Stimulated activated CD4-positive, alpha-beta T cell treated with anti-CD3 and anti-CD28 coated beads, TNF-alpha, amount 100 ng/mL, for 1 hour (primary cell): ENCODE measurements at places on chromosomes 12 and 14.

DNA sequence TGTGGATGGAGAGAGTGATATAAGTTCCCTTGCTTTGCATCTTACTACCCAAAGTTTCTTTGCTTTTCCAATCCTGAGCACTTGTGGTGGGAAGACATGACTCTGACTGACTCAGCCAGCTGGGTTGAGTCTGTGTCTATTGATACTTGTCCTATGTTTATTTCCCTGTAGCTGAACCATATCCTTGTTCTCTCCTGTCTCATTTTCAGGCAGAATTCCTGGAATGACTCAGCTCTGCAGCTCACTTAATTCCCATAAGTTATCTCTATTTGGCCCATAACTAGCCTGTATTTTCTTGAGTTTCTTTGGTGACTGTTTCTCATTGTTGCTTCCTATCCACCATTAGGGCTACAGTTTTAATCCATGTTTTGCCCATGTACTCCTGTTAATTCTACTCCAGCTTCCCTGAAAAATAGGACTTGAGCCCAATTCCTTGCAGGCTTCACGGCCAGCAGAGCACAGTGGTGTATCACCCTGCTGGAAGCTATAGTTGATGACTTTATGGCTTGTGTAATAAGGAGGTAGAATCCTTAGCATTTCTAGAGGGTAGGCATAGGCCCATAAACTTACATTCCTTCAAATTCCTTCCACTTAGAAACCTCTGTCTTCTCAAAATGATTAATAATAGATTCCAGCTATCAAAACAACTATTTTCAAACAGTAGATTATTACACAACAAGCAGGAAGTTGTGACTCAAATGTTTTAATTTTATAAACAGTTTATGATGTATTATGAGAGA, 183.1 kb downstream of the TMTC3 start:
- DNase-seq: no peak

DNA sequence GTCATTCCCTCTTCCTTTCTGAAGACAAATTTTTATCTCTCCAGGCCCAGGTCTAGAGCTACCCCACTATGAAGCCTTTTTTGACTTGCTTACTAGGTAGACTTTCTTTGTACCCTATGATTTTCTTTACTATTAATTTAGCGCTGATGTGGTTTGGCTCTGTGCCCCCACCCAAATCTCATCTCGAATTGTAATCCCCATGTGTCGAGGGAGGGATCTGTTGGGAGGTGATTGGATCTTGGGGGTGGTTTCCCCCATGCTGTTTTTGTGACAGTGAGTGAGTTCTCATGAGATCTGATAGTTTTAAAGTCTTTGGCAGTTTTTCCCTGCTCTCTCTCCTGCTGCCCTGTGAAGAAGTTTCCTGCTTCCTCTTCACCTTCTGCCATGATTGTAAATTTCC, 118.1 kb downstream of the SLC38A1 start:
- no peak for DNase-seq

DNA sequence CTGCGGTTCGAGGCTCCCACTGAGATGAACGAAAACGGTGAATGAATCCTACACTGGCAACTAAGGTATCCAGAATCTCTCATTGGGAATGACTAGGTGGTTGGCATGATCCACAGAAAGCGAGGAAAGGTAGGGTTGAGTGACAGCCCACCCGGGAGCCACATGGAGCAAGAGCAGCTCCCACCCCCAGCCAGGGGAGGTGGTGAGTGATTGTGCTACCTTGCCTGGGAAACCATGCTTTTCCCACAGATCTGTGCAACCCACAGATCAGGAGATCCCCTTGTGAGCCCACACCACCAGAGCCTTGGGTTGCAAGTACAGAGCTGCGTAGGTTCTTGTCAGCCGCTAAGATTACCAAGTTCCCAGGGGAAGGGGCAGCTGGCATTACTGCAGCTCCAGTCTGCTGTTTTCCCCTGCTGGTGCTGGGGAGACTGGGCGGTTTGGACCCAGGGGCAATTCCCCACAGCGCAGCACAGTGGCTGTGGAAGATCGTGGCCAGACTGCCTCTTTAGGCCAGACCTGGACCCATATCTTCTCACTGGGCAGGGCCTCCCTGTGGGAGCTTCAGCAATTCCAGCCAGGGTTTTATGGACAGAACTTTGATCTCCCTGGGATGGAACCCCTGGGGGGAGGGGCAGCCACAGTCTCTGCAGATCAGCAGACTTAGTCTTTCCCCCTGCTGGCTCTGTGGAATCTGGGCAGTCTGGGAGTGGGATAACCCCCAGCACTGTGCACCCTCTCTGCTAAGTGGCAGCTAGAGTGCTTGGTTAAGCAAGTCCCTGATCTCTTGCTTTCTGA, 44.6 kb upstream of the PPP4R3A start:
- DNase-seq: no peak

GRCh38 chr12:110636516-110636915, 22.6 kb downstream of the TCTN1 start:
- no peak for DNase-seq

DNA sequence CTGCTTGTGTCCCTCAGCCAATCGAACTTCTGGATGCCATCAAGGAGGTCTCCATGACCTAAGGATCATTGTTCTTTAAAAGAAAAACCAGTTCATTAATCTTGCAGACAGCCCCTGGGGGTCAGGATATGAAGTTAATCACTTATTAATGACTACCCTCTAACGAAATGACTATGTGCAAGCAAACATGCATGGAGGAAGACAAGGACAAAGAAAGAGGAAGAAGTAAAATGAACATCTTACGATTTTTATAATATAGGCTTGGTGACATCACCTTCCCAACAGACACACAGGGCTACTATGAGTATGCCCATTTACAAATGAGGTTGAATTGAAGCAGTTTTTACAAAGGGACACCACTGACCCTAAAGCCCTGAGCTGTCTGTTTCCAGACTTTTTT, 111.1 kb upstream of the AMIGO2 start:
- no peak for DNase-seq
